ENCODE measurements at places on chromosomes 7 and 10.

- peak; percentile 59 for DNase-seq
Observed at GRCh38 chr7:131011432-131011742, 277.4 kb upstream of the KLF14 start.

DNA sequence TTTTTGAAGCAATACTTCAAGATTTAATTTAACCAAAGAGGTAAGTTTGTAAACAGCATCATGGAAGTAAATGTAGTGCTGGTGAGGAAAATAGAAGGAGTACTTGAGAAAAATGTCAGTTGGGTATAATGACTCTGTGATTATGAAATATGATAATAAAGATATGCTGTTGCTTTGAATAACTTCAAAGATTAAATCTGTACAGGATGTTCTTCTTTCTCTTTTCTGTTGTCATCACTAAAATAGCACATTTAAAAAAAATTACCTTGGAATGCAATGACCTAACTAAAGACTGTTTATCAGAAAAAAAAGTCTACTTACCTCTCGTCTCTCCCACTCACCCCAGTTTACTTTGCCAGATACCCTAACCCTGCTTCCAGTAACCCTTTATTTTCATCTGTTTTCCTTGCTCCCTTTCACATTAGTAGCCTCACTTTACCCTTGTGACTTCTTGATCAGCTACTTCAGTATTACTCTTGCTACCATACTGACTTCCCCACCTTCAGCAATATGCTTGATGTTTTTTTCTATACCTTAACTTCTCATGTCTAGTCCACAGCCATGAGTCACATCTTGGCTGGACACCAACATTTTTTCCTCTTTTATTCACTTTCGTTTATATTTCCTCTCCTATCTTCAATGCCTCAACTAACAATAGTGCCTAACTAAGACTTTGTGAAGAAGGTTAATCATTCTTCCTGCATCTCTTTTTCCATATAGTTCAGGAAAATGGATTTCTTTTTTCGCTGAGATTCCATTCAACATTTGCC is 29.7 kb upstream of the TAS2R16 start:
- no peak for DNase-seq

DNA sequence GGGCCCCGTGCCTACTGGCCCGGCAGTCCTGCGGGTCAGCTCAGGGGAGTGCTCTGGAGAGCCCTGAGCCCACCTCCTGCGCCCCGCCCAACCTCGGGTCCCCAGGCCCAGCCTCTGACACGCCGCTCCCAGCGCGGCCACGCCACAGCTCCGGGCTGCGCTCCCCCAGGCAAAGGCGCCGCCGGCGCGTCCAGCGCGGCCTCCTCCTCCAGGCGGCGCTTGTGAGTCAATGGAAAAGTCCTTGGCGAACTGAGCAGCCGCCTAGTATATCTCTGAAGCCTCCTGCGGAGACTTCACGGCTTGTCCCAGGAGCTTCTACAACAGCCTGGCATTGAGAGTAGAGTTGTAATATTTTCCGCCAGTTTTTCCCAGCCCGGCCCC is 29.5 kb upstream of the BMS1 start:
- DNase-seq = peak; percentile 70

- peak; percentile 24 for DNase-seq
Observed at GRCh38 chr7:12715372-12716133, 28.1 kb downstream of the ARL4A start.

All from stimulated activated CD4-positive, alpha-beta T cell treated with anti-CD3 and anti-CD28 coated beads, Interleukin-1b, Interleukin-23, amount 100 ng/mL, for 48 hours (primary cell).